ENCODE measurements at places on chromosomes 4 and X.
A peak's percentile ranks its signal among the peaks of the same experiment; 100 is the strongest.

- DNase-seq, result no peak
Measured at GRCh38 chrX:152988536-152989291, 5.2 kb downstream of the PNMA5 start.

DNA sequence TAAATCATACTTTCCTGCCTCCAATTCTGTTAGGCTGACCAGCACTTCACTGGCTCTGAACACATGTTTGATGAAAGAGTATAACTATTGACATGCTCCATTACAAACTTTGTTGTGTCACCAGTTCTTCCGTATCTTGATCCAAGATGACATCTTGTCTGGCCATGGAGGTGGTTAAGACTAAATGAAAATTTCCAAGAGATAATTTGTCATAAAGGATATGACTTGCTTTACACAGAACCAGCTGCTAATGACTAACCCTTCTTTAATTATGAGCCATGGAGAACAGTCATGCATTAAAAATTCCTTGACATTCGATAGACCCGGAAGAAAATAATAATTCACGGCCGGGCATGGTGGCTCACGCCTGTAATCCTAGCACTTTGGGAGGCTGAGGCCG, 17.7 kb upstream of the N4BP2 start:
- DNase-seq, result no peak

DNA sequence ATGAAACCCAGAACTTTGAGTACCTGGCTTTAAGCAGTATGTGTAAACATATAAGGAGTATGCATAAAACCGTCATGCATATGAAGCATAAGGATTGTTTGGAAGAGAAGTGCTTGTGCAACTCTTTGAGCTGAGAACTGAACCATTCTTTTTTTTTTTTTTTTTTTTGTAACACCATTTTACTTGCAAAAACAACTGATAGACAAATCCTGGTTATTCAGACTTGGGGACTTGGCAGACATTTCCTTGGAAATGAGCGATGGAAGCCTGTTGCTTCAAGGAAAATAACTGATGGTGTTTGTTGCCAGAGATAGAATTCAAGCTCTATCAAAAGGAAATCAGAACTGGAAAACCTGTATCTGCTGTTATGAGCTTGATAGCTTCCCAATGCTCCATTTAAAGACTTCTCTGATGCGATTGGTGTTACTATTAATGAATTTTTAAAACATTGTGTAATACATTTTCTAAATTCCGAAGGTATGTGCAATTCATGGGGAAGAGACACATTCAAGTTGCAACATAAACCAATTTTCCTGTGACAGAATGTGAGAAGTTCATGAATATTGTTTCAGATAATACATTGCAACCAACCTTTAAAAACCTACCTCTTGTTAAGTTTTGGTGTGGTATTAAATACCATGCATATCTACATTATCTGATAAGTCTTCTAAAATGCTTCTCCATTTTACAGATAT, 47.0 kb upstream of the FAT1 start:
- no peak for DNase-seq

- DNase-seq, result no peak
Measured at GRCh38 chr4:844752-845232, 18.9 kb upstream of the CPLX1 start.

- no peak for DNase-seq
Measured at GRCh38 chr4:148514581-148514980, 72.4 kb upstream of the NR3C2 start.

GRCh38 chr4:68349279-68349648, 626 bp downstream of the YTHDC1 start:
- DNase-seq, result peak; percentile 25

DNA sequence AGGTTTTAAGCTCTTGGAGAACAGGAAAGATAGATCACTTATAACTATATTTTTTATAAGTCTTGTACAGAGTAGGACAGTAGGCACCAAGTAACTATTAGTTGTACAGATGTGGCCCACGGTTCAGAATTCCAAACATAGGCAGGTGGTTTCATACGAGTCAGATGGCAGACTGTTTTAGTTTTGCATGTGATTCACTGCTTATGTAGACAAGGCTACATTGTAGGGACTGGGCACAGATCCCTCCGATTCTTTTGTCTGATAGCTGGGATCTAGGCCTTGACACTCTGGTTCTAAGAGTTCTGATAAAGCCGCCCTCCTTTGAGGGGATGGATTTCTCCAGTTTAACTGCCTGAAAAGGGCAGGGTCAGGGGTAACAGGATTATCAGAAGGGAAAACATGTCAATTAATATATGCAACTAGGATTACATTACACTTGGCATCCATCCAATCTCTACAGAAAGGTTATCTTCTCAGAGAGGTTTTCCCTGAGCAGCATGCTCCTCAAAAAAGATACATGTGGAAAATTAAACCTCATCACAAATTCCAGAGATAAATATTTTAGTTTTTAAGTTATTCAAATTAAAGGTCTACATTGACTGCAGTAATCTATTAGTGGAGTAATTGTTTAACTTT, 87.8 kb downstream of the SPRY1 start:
- no peak for DNase-seq

GRCh38 chr4:20254511-20255250, 3.0 kb downstream of the SLIT2 start:
- DNase-seq, result no peak

DNA sequence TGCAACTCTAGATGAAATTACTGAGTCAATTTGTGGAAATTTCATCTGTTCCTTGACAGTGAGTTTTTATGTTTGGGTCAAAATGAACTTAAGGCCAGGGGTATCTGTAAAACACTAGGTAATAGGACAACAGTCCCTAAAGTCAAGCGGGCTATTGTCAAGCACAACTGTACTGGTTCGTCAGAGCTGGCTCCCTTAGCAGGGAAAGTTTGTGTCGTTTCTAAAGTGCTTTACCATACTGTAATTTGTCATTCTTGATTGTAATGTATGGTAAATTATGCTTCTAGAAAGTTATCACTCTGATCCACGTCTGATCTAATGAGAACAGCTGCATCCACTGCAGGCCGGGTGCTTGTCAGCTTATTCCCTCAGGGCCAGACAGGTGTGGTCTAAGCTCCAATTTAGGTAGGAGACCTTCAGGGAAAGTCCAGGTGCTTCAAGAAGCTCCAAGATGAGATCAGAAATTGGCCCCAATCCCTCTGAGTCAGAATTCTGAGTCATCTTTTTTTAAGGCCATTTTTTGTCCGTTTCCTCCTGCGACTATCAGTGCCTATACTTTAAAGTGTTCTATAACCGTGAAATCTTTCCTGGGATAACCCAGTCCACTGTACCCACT, 92.2 kb downstream of the PALLD start:
- DNase-seq, result no peak

DNA sequence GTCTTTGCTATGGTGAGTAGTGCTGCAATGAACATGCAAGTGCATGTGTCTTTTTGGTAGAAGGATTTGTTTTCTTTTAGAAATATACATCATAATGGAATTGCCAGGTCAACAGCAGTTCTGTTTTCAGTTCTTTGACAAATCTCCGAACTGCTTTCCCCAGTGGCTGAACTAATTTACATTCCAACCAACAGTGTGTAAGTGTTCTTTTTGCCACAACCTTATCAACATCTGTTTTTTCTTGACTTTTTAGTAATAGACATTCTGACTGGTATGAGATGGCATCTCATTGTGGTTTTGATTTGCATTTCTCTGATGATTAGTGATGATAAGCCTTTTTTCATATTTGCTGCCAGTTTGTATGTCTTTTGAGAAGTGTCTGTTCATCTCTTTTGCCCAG, 406.3 kb downstream of the DTHD1 start:
- DNase-seq, result no peak

DNA sequence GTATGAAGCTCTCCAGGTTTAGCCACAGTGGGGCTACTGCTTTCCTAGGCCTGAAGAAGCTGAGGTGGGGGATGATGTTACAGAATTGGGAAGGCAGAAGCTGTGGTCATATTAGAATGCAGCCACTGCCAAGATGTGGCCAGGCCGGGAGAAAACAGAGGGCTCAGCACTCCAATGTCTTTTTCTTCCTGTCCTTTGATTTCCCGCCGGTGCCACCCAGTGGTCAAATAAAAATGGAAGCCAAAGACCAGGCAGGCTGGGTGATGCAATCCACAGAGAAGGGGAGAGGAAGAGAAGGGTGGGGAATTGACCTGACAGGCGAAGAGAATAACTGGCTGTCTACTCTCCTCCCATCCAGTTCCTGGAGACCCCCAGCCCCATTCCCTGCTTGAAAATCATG, 94.9 kb upstream of the SHISA3 start:
- no peak for DNase-seq

- DNase-seq, result no peak
Measured at GRCh38 chr4:52925531-52925968, 63.4 kb downstream of the RASL11B start.

DNA sequence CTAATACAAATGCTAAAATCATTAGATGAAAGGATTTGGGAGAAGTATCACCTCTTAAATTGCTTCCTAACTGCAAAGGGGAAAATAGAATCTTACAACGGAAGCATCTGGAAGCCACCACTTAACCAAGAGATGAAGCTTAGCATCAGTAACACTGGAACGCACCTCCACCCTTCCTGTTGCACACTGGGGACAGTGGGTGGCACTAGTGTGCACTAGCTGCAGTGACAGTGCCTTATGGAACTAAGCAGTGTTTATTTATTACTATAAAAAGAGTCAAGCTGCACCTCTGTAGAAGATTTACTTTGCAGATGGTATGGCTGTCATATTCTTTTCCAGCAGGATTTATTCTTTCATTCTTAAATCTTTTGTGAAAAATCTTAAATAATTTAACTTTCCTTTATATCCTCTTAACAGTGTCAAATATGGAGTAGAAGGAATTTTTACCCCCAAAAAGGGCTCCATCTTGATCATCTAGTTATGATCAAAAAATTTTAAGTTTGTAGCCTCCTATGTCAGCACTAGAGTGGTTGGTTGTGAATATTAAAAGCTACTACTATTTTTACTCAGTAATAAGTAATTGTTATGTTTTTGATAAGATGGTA, 76.7 kb downstream of the SCD5 start:
- peak; percentile 16 for DNase-seq

DNA sequence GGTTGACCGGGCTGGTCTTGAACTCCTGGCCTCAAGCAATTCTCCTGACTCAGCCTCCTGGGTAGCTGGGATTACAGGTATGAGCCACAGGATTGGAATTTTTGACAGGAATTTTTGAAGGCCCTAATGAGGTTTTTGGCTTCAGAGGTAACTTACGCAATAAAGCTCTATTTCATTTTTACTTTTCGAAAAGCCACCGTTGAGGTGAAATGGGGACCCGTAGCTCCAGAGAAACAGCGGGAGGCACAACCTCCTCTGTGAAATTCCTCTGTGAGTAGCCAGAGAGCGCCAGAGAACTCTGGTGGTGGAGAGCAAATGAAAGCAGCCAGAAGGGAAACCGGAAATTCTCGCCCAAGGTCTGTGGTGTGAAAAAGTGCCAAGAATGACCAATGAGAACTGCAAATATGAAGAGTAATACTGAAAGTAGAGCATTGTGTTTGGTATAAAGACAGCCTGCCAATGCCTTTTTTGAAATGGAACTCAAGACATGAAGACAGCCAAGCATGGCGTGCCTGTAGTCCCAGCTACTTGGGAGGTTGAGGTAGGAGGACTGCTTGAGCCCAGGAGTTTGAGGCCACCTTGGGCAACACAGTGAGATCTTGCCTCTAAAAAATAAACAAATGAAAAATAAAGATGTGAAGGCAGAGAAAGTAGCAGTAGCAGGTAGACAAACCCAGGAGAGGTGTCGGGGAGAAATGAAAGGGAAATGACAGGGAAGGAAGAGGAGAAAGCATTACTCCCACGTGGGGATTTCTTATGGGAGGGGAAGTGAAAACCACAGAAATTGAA, 33.0 kb upstream of the TMEM131L start:
- peak; percentile 81 for DNase-seq

DNA sequence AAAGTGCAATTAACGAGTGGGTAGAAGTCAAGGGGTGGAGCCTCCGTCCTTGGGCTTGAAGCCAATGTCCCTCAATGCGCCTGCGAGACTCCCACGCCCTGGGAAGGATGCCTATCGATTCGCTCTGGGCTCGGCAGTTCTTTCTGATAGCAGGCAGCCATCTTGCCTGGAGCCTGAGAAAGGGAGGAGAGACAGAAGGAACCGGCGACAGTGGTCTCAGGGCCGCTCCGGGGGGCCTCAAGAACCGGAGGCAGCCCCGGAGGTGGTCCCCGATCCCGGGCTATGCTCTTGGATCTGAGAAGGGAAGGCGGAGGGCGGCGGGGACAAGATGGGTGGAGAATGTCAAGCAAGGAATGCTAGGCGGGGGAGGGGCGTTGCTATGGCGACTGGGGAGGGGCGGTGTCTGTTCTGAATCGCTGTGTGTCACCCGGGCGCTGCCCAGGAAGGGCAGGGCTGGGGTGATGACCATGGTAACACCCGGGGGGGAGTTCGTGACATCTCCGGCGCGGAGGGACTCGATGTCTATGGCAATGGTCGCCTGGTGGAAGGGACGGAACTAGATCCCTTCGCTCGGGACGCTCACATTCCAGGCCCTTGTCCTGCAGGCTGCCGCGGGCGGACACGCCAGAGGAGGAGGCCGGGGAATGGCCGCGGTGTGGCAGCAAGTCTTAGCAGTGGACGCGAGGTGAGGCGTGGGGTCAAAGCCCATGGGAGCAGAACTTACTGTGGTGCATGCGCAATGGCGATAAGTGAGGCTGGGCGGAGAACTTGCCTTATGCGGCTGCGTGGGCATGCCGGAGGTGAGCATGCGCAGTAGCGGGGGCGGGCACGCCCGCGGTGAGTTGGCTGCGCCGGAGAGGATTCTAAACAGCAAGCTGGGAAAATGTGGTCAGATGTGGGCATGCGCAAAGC, at the start of gene WDR13:
TSS of gene WDR13 (plus strand) at position 140 of the 912 bp plus-strand sequence. CDS start at position 645, 505 bp downstream.
- DNase-seq, result peak; percentile 93

- no peak for DNase-seq
Measured at GRCh38 chr4:7067126-7067451, 775 bp downstream of the GRPEL1 start.

GRCh38 chr4:80431203-80431965, 95.9 kb downstream of the CFAP299 start:
- no peak for DNase-seq

GRCh38 chr4:14583752-14584151, 418.5 kb upstream of the CPEB2 start:
- no peak for DNase-seq

GRCh38 chr4:21949073-21949457, 493 bp upstream of the KCNIP4 start:
- no peak for DNase-seq

GRCh38 chr4:103095080-103095479, 4.6 kb downstream of the BDH2 start:
- no peak for DNase-seq

DNA sequence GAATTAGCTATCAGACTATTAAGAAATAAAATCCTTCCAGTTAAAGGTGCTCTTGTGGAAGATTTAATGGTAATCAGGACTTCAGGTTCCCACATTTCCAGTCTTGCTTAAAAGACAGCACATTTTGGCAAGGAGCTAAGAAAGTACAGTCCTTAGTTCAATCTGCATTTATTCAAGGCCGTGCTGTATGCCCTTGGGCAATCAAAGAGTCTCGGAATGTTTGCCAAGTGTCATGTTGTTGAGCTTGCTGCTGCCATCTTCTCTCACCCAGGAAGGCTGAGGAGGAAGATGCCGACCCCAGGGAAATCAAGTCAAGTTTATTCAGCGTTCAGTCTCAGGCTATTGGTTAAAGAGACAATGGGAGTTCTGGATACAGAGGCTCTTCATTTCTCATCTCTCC, 388.1 kb upstream of the IGFBP7 start:
- DNase-seq, result no peak

GRCh38 chrX:101693476-101693875, 33.8 kb upstream of the ARMCX2 start:
- no peak for DNase-seq

Data from CD4-positive, alpha-beta T cell treated with Interleukin-2 at 100 ng/mL for 4 hours (primary cell).